CD4-positive, alpha-beta T cell treated with Interleukin-12 subunit alpha and Interleukin-12 subunit beta, for 1 hour (primary cell): ENCODE measurements at places on chromosomes 12 and 14.

GRCh38 chr14:65239938-65240296 lies 137.6 kb upstream of the MAX start:
- no peak for DNase-seq

DNA sequence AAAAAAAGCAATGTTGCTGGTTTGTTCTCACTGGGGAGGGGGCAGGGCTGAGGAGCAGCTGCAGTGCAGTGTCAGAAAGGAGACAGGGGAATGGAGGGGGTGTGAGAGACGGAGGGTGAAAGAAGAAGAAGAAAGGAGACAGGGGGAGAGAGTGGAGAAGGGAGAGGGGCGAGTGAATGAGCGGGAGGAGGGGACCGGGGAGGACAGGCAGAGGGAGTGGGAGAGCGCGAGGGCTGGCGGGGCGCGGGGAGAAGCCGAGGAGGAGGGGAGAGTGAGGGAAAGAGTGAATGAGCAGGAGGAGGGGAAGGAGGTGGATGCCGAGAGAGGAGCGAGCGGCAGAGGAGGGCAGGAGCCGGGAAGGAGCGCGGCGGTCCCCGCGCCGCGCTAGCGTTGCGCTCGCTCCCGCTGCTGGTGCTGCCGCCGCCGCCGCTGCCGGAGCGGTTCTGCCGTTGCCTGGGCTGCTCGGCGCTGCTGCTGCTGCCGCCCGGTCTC lies at the start of gene NOVA1:
Gene NOVA1 (minus strand): TSS at position 445 of the 492 bp plus-strand sequence. CDS start 597 bp downstream, outside the sequence.
- no peak for DNase-seq

DNA sequence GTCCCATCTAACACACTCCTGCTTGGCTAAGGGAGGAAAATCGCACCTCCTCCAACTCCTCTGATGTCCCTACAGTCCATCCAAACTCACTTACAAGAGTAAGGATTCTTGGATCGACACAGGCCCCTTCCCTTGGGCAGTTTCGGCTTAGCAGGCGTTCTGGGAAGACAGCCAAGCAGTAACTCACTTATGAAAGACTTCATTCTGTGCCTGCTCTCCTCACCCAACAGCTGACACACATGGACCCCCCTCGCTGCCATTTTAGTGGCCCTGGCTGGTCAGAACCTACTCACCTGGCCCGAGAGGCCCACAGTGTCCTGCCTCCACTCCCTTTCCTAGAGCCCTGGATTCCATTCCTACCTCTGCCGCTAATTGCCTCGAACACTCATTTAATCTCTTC lies 52.3 kb upstream of the BCL2L14 start:
- no peak for DNase-seq

- DNase-seq: no peak
Observed at GRCh38 chr12:46442239-46442638, 69.7 kb upstream of the SLC38A2 start.

- DNase-seq: no peak
Observed at GRCh38 chr12:3085341-3086139, 8.4 kb downstream of the TSPAN9 start.

- no peak for DNase-seq
Observed at GRCh38 chr14:47302121-47302520, 373.3 kb downstream of the MDGA2 start.

DNA sequence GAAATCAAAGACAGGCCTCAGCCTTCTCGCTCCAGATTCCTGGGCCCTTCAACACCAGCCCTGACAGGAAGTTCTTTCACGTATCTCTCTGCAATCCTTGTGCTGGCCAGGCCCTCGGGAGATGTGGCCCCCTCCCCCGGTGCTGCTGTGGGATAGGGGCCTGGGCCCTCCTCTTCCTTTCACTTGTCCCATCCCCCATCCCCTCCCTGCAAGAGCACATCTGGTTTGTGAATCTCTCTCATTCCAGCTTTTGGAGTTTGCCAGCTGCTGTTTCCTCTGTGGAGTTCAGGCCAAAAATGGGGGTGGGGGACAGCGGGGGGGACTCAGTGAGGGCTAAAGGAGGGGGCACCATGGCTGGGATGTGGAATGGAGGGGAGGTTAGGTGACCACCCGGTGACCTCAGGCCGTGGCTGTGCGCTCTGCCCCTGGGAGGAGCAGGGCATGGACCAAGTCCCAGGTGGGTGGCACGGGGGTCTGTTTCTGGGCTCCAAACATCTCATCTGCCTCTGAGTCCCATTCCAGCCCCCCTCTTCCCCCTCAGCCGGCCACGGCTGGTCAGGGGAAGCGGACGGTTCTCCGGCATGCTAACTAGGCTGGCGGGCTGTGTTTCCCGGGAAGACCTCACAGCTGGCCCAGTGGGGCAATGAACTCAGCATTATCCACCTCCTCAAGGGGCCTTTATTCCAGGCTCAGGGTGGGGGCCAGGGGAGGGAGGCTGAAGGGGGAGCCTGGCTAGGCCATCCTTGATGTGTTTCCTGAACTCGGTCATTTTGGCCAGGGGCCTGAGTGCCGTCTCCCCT lies 7.4 kb downstream of the LRP1 start:
- no peak for DNase-seq

DNA sequence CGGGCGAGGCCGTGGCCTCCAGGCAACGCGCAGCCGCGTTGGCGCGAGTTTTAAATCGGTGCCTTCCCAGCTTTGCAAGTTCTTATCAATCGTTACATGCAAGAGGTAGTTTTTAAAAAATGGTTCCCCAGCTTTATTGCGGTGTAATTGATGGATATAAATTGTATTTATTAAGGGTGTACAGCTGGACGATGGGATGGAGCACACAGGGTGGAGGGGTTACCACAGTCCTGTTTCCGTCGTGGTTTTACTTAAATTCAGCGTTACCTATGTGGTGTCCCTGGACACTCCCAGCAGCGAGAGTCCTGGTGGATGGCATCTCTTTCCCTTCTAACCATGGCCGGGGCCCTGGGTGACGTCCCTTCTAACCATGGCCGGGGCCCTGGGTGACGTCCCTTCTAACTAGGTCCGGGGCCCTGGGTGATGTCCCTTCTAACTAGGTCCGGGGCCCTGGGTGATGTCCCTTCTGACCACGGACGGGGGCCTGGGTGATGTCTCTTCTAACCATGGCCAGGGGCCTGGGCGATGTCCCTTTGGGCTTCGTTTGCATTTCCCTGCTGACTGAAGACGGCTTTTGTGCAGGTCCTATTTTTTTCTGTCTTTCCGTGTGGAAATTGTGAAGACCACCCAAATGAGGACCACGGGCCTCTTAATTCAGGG lies 97.9 kb downstream of the TNFAIP2 start:
- no peak for DNase-seq

GRCh38 chr14:30854492-30854891 lies 19.9 kb upstream of the COCH start:
- no peak for DNase-seq

- DNase-seq: no peak
Observed at GRCh38 chr14:50092006-50092555, 24.3 kb downstream of the VCPKMT start.

- peak; percentile 36 for DNase-seq
Observed at GRCh38 chr12:106248312-106248845, 559 bp upstream of the CKAP4 start.

DNA sequence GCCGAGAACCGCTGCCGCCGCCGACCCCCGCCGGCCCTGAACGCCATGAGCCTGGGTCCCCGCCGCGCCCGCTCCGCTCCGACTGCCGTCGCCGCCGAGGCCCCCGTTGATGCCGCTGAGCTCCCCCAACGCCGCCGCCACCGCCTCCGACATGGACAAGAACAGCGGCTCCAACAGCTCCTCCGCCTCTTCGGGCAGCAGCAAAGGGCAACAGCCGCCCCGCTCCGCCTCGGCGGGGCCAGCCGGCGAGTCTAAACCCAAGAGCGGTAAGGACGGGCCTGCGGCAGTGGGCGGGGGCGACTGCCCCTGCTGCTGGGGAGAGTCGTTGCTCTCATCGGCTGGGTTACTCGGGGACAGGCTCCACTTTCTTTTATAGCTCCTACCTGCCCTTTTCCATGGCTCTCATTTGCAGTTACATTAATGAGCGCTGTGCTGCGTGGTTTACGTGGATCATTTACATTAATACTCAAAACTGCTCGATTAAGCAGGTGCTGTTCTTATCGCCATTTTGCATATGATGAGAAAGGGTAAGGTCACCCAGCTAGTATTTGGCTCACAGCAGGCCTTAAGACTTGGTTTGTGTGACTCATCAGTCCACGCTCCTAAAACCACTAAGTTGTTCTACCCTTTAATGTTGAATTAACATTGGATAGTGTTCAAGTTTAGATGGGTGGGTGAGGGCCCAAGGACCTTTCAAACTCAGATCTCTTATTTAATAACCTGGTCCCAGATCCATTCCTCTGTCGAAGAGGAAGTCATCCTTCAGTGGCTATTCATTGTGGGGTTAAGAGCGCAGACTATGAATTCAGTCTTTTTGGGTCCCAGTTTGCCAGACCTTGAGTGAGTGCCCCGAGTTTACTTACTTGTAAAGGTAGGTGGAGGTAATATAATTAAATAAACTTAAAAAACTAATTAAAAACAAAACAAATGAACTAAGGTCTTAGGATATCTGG lies 823 bp downstream of the RNF10 start:
- DNase-seq: peak; percentile 60

DNA sequence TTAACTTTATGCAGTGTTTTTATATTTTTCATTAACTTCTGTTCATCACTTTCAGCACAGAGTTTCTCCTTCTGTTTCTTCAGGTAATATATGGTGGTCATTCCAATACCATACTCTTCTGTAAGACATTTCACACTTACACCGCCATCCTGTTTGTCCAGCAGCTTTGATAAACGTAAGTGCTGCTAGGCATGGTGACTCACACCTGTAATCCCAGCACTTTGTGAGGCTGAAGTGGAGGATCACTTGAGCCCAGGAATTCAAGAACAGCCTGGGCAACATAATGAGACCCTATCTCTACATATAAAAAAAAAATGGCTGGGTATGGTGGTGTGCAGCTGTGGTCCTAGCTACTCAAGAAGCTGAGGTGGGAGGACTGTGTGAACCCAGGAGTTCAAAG lies 55.8 kb downstream of the EXOC5 start:
- no peak for DNase-seq

DNA sequence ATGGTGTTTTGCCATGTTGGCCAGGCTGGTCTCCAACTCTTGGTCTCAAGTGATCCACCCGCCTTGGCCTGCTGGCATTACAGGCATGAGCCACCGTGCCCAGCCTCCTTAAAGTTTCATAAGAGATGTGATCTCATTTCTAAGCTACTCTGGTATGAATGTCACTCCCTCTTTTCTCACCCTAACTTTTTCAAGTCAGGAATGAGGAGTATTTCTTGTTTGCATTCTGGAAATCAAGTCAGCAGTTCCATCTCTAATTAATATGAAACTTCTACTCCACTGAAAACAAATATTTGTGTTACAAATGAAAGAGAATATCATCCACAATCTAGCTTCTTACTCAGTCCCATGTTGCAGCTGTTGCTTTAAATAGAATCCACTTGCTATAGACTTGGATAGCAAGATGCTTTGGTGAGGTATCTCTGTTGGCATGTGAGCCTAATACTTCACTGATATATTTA lies 61.3 kb downstream of the ARF6 start:
- no peak for DNase-seq
